ENCODE measurements at places on chromosomes 12 and 14.

- no peak for DNase-seq
Observed at GRCh38 chr12:103966736-103967135, 1.1 kb downstream of the TDG start.

GRCh38 chr12:79850610-79851299, 84.1 kb downstream of the PPP1R12A start:
- no peak for DNase-seq

- DNase-seq, result no peak
Observed at GRCh38 chr12:81381951-81382350, 304.1 kb downstream of the ACSS3 start.

- DNase-seq, result no peak
Observed at GRCh38 chr12:90126125-90126524, 417.5 kb upstream of the ATP2B1 start.

DNA sequence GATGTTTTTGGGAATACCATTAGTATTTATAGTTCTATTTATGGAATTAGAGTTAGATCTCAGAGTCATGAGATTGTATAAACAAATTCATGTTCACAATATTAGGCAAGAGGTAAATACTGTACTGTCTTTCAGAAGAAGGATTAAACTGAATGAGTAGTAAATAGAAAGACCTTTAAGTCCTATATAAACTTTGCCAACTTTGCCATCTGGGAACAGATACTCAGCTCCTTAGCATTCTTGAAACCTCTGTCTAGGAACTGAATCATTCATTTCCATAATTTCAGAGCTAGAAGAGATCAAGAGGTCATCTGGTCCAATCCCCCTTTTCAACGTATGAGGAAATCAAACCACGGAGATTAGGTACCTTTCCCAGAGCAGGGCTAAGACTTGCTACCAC, 141.1 kb downstream of the CAND1 start:
- DNase-seq, result no peak

- DNase-seq, result no peak
Observed at GRCh38 chr14:99234961-99235571, 36.9 kb downstream of the BCL11B start.

DNA sequence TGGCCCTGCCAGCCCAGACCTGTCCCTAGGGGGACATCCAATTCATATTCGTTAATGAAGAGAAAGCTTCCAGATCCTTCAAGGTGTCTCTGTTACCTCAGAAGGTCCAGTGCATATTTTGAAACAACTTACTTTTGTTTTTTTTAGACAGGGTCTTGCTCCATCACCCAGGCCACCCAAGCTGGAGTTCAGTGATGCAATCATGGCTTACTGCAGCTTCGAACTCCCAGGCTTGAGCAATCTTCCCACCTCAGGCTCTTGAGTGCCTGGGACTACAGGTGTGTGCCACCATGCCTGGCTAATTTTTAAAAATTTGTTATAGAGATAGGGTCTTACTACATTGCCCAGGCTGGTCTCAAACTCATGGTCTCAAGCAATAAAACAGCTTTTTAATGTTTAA, 48.4 kb downstream of the B4GALNT3 start:
- no peak for DNase-seq

DNA sequence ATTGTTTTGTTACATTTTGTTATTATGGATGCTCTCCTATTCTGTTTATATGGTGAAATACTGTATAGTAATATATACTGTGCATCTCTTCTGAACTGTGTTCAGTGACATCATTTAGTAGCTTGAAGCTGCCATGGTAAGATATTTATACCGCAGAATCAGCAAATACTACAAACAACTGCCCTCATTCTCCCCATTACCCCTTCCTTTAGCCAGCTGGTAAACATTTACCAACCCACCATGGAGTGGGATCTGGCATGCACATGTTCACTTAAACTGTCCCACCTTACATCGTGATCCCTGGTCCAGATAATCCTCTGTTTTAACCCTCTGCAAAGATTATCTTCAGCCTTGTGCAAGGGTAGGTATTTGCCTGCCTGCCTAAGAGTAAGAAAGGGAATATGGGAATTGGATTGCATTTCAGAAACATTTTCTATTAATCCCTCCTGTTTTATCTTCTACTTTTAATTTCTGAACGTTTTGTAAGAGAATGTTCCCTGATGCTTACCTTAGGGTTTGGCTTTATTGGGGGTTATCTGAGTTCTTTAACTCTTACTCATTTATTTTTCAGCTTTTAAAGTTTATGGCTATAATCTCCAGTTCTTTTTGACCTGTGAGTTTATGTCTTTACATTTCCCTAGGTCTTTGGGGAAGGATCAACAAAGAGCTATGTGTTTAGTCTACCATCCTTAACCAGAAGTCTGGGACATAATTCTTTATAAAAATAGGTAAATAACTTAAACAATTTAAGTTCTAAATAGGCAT, 46.5 kb downstream of the FBXO34 start:
- no peak for DNase-seq

DNA sequence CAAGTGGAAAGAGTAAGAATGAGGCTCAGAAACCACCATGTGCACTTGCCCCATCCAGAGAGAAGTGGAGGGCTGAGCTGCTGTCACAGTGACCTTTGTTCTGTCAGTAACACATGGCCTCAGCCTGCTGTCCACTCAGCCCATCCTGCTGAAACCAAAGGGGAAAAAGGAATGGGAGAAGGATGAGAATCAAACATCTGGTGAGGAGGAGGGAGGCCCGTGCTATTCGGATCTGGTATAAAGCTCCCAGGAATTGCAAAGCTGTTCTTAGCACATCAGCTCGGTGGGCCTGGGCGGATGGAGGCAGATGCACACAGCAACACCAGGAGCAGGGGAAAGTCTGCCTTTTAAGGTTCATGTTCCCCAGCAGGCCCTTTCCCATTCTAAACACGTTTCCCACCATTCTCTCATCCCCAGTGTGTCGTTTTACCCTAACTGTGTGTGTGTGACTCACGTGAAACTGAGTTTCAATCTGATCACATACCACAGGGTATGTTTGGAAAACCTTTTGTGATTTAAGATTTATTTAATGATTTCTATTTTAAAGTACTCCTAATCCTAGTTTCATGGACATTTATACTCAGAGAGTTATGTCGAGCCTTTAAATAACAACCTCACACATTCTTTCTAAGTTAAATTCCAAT, 36.8 kb downstream of the RTRAF start:
- no peak for DNase-seq

- no peak for DNase-seq
Observed at GRCh38 chr14:68131907-68132306, 312.3 kb downstream of the RAD51B start.

DNA sequence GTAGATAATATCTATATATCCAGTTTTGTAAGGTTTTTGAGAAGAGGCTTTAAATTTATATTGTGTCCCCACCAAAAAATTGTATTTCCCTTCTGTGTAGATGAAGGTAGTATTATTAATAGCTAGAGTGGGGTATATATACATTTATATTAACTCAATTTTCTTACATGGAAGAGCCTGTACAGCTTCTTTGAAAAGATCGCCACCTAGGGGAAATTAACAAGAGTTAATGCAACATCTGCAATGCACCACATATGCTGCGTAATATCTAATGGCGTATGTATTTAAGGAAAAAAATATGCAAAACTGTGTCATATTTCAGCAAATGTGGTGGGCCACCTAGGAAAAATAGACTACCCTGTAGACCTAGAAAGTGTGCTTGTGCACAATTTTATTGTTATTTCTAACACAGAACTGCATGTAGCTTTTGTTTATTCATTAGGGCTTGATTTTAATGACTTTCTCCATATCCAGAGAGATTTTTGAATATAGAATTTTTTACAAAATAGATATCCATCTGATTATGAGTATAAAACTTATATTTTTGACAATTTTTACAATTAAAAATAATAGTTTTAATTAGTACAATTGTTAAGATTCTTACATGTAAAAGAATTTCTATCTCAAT, 14.0 kb downstream of the CCER1 start:
- no peak for DNase-seq

DNA sequence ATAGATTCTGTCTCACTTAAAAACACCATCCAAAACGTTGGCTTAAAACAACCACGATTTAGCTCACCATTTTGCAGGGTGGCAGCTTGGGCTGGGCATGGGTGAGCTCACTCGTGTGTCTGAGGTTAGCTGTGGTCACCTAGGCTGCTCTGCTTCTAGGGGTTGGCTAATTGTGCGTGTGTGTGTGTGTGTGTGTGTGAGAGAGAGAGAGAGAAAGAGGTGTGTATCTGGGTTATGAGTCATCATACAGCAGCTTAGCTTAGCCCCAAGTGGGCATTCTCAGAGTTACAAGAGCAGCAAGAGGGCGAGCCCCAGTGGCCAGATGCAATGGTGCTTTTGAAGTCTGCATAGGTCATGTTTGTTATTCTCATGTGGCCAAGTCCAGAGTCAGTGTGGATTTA, 6.0 kb downstream of the FBXW8 start:
- no peak for DNase-seq

GRCh38 chr14:73241481-73242165, 4.3 kb downstream of the PAPLN start:
- no peak for DNase-seq

- no peak for DNase-seq
Observed at GRCh38 chr14:59363531-59364226, 101.5 kb downstream of the GPR135 start.

DNA sequence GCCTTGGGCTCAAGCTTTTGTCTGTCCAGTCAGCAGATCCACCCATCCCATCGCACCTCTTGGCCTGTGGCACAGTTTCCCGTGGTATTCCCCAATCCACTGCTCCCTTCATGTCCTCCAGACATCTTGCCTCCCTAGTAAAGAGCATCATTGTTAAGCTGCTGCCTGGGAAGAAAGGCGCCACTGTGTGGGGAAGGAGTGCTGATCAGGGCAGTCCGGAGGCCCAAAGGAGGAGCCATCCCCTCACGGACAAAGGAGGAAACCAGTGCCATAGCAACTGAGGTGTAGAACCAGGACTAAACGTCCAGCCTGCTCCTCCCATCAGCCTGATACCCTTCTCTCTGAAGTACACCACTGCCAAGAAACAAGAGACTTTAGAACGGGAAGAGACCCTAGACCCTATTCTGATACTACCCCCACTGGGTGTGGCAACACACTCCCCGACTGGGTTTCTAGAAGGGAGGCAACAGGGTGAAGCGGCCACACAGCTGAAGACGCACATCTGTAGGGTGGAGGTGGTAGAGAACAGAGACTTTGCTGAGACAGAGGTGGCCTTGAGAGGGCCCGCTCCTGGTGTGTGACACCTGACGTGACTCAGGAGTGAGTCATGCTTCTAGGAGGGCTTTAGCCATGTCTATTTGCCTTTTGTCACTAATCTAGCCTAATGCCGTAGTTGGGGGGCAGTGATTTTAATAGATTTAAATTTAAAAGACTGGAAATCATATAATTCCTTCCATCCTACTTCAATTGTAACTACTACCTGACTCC, 185.0 kb downstream of the DPF3 start:
- no peak for DNase-seq

DNA sequence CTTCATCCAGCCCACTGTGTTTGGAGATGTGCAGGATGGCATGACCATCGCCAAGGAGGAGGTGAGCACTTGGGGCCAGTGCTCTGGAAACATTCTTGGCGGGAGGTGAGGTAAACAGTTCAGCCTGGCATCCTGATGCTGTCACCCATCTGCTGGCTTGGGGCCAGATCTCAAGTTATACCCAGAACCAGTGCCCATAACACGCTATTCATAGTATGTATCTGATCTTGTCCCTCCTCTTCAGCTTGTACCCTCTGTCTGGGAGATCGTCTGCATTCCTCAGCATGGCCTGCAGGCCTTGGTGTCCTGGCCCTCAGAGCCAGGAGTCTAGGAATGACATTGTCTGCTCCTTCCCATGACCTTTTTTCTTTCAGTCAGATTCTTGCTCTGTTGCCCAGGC, 31.4 kb downstream of the ALDH2 start:
- no peak for DNase-seq

DNA sequence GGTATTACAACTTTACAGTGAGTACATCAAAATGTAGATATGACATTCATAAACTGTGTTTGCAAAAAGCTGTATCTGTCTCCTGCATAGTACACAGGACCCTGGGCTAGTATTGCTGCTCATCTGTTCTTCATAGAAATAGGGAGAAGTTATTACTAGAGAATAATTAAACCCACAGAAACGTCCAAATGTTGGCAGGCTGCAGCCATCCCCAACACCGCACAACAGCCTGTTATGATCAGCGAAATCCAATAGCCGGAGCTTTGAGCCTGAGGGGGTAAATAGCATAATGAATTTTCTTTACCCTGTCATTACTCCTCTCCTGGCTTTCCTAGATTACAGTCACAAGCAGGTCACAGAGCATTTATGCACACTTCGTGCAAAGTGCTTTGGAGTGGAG, 178.0 kb downstream of the DACT1 start:
- DNase-seq, result no peak

GRCh38 chr12:65296508-65297265, 18.2 kb downstream of the MSRB3 start:
- DNase-seq, result no peak

DNA sequence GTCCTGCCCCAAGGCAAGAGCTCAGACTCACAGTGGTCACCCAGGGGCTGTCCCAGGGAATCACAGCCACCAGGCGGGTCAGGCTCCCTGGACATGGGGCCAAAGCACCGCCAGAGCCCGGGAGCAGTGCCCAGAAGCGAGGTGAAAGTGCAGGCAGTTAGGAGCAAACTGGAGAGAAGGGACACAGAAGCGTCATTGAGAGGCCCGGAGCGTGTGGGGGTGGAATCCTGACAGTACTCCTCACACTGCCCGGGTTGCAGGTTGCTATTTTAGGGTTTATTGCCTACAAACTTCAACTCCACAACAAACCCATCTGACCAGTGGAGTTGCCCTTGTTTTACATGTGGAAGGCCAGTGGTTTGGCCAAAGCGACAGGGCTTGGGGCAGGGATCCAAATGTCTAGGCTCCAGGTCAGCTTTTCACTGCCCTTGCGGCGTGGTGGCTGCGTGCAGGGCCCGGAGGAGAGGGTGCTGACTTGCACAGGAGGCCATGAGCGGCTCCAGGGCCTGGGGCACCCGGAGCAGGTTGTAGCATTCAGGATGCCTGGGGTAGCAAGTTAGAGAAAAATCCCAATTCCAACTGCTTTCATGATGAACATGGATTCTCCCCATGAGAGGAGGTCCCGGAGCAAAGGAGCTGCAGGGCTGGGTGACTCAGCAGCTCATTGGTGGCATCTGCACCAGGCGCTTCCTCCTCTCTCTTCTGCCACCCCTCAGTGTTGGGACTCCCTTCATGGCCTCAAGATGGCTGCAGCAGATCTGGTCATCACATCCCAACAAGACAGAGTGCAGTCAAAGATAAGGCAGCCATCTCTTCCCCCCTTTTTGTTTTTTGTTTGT, 112.3 kb upstream of the NCOR2 start:
- DNase-seq, result no peak

DNA sequence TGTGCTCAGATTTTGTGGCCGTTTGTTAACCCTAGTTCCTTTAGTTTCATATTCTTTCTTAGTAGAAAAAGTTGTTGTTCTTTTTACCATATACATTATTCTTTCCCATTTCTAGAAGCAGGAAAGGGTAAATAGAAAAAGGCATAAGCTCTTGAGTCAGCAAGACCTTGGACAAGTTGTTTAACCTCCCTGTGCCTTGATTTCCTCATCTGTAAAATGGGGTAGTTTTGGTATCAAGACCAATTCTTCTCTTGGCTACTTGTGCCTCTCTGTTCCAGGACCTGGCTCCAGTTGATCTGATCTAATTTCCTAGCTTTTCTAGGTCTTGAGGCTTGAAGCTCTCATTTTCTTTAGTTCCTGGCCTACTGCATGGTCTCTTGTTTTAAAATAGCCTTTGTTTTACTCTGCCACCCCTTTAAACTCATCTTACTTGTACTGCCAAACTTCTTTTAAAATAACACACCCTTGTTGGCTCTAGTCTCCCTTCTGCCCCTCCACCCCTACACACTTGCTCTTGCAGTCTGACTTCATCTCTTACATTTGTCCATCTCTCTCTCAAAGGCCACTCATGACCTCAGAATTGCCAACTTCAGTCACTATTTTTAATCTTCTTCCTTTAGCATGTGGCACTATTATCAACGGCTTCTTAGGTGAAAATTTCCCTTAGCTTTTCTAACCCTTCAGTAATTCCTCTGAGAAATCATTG, 143.7 kb downstream of the TTLL5 start:
- DNase-seq, result no peak

Data from activated CD4-positive, CD25-positive, alpha-beta regulatory T cell treated with anti-CD3 and anti-CD28 coated beads, Interleukin-2, amount 50 U/mL, for 16 hours (primary cell).